ENCODE measurements at places on chromosomes 6 and 20.
A peak's percentile ranks its signal among the peaks of the same experiment; 100 is the strongest.

- no peak overlapping the region for H3K27ac ChIP-seq
- H3K36me3 ChIP-seq, result no peaks in the 10 kb centered on the region
- H3K4me1 ChIP-seq, result no peaks in the 10 kb centered on the region
- no peaks in the 10 kb centered on the region for H3K27me3 ChIP-seq
- no peak overlapping the region for H3K4me3 ChIP-seq
Measured at GRCh38 chr6:132734694-132735236, 20.9 kb upstream of the VNN1 start.

DNA sequence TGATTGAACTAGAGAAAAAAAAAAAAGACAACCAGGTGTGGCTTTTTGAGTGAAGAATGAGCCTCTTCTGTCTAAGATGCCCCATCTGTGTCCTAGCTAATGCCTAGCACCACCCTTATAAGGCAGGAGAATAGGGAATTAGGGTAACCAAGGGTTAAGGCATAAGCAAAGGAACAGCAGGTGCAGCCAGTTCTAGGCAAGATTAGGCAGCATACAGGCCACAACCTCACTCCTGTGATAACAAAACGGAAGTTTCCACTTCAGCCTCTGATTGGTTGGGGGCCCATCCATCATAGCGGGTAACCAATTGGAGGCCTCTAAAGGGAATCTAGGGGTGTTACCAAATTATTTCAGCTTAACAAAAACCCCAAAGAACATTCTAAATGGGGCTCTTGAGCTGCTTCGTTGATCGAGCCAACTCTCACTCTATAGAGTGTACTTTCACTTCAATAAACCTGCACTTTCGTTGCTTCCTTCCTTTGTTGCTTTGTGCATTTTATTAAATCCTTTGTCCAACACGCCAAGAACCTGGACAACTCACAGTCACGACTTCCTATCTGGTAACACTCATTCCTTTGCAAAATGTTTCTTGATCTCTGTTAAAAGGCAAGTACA lies 61.9 kb upstream of the TAGAP start:
- no peak overlapping the region for H3K4me3 ChIP-seq
- ATAC-seq, result no peak
- no peak overlapping the region for H3K27ac ChIP-seq
- no peaks in the 10 kb centered on the region for H3K4me1 ChIP-seq
- H3K36me3 ChIP-seq, result no peaks in the 10 kb centered on the region

DNA sequence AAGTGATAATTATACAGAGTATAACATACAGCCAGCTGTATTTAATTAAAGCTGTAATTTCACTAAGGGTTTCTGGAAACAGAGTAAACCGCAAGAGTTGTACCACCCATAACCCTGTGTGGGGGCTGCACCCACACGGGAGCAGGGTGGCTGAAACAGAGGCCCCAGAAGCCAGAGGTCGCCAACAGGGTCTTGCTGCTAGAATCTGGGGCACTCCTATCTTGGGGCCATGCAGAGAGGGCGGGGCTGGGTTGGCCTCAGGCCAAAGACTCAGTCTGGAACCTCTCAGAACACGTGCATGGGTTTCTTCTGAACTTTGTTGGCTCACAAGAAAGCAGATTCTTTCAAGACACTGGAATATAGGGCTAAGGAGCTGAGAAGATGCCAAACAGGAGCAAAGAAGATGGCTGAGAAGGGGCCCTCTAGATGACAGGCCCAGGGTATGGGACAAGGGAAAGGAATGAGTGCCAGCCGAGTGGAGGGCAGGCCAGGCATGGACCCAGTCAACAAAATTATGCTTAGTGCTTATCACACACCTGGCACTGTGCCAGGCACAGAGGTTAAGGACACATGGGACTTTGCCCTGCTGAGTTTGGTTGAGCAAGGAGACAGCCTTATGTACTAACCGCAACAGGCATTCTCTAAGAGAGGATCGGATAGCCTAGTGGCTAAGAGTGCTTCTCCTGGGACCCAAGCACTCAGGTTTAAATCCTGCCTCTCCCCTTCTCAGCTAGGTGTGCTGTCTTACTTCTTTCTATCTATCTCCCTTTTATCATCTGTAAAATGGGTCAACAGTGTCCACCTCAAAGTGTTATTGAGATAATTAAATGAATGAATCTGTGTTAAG lies 96.6 kb upstream of the FOXP4 start:
- no peaks in the 10 kb centered on the region for H3K27me3 ChIP-seq
- peak overlapping the region; percentile 81 for H3K27ac ChIP-seq
- H3K36me3 ChIP-seq, result no peaks in the 10 kb centered on the region
- H3K4me1 ChIP-seq, result peaks cover 2% of the 10 kb centered on the region
- no peak overlapping the region for H3K4me3 ChIP-seq

GRCh38 chr20:58682656-58683531 lies 9.7 kb upstream of the NPEPL1 start:
- no peaks in the 10 kb centered on the region for H3K27me3 ChIP-seq
- peaks cover 70% of the 10 kb centered on the region for H3K36me3 ChIP-seq
- no peak for ATAC-seq
- H3K27ac ChIP-seq, result no peak overlapping the region

GRCh38 chr20:11051136-11051535 lies 377.3 kb upstream of the JAG1 start:
- H3K27me3 ChIP-seq, result no peaks in the 10 kb centered on the region
- H3K4me3 ChIP-seq, result no peak overlapping the region
- no peak overlapping the region for H3K27ac ChIP-seq
- H3K36me3 ChIP-seq, result no peaks in the 10 kb centered on the region
- ATAC-seq, result no peak

DNA sequence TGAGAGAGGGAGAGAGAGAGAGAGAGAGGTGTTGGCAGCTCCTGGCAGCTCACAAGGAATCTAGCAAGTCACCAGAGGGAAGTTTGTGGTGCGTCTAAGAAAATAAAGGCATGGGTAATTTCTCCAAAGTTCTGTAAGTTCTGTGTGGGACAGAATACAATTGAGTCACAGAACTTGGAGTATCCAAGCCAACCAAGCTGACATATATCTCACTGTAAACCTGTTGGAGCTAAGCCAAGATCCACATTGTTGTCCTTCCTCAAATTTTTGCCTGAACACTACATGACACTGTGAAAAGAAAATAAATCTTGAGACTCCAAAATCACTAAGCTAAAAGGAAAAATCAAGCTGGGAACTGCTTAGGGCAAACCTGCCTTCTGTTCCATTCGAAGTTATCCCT lies 436.7 kb downstream of the MEI4 start:
- no peak overlapping the region for H3K4me3 ChIP-seq
- no peaks in the 10 kb centered on the region for H3K36me3 ChIP-seq
- no peak for ATAC-seq
- H3K27ac ChIP-seq, result no peak overlapping the region
- H3K27me3 ChIP-seq, result no peaks in the 10 kb centered on the region

DNA sequence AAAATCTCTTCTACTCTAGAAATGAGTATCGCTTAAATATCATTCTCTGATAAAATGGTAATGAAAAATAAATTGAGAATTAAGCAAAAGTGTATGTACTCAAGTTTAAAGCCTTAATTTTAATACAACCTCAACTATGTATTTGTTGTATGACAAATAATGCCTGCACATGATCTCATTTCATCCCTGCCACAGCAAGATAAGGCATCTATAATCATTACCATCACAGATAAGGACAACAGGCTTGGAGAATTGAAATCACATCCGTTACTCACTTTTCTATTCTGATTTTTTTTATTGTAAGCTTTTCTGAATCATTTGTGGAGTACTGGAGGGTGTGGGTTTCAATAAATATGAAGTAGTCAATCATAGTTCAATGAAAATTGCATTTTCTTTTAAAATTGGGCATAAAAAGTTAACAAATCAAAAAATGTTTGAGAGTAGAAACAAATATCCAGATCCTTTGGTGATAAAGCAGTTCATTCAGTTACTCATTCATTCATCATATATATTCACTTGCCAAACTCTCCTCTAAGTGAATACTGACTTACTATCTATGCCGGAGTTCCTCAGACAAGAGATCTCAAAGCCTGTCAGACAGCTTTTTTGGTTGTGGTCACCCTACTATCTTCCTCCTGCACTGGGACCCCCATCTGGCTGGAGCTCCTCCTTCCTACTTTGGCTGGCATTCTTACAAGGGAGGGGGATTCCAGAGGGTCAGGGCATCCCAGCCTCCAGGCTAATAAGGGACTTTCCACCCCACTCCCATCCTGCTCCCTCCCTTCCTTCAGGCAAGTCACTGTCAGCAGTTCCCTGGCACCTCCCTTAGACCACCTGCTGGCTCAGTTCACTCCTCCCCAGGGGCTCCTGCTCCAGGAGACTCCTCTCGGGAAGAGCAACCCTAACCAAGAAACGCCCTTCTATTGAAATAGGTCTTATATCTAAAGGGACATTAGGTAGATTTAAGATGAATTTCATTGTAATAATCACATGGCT lies 118.6 kb downstream of the OGFRL1 start:
- no peak for ATAC-seq
- no peak overlapping the region for H3K4me3 ChIP-seq
- no peaks in the 10 kb centered on the region for H3K27me3 ChIP-seq
- H3K36me3 ChIP-seq, result no peaks in the 10 kb centered on the region

DNA sequence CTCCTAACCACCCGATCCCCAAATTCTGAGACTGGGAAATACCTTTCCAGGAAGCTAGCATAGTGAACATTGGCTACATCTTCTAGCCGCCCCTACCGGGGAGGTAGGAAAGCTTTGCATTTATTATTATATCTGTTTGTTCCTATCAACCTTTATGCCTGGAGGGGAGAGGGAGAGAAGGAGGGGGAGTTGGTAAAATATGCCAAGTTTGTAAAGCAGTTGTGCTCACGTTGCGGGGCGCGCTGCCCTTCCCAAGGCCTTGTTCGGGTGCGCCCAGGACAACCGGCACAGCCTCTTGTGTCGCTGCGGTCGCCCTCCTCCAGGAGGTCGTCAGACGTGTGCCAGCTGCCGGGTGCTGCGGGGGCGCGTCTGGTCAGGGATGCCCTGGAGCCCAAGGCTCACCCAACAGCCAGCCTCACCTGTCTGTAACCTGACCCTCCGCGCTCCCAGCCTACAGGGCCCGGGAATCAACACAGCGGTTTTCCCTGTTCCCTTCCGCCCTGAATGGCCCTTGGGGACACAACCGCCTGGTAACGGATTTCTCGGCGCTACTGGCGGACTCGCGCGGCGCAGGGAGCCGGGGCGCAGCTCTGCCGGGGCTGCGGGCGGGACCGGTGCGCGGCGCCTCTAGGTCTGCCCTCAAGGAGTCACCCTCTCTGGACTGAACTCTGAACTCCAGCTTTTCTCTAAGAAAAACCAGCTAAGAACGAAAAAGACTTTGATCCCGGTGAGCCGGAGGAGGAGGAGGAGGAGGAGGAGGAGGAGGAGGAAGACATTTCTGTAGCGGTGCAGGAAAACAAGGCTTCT lies 1.1 kb upstream of the OVOL2 start:
- no peak overlapping the region for H3K27ac ChIP-seq
- peaks cover 100% of the 10 kb centered on the region for H3K27me3 ChIP-seq
- no peaks in the 10 kb centered on the region for H3K36me3 ChIP-seq

DNA sequence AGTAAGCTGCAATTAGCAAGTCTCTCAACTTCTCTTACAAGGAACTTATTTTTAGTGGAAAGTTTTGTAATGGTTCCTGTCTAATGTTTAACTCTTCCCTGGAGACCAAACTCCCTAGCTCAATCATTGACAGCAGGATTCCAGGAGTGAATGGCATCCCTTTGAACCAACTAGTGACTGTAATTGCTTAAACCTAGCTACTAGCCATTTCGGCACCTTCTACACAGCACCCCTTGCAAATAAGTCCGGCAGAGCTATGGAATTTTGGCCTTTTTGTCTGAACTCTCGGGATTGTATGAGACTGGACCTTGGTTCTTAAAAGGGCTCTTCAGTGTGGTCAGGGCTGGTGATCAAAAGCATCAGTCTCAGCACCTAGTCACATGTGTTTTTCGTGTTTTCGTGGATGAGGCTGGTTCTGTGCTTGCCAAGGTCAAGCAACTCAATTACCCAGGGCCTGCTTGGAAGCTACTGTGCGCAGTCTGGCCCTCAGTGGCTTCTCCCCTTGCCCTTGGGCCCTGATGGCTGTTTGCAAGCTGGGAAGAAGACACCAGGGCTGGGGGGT lies 135.3 kb upstream of the NEDD9 start:
- H3K27me3 ChIP-seq, result no peaks in the 10 kb centered on the region
- no peak overlapping the region for H3K4me3 ChIP-seq
- no peak for ATAC-seq

GRCh38 chr20:62378215-62378614 lies 8.7 kb upstream of the RPS21 start:
- ATAC-seq, result no peak
- no peaks in the 10 kb centered on the region for H3K27me3 ChIP-seq
- H3K36me3 ChIP-seq, result no peaks in the 10 kb centered on the region
- H3K4me1 ChIP-seq, result peaks cover 47% of the 10 kb centered on the region

DNA sequence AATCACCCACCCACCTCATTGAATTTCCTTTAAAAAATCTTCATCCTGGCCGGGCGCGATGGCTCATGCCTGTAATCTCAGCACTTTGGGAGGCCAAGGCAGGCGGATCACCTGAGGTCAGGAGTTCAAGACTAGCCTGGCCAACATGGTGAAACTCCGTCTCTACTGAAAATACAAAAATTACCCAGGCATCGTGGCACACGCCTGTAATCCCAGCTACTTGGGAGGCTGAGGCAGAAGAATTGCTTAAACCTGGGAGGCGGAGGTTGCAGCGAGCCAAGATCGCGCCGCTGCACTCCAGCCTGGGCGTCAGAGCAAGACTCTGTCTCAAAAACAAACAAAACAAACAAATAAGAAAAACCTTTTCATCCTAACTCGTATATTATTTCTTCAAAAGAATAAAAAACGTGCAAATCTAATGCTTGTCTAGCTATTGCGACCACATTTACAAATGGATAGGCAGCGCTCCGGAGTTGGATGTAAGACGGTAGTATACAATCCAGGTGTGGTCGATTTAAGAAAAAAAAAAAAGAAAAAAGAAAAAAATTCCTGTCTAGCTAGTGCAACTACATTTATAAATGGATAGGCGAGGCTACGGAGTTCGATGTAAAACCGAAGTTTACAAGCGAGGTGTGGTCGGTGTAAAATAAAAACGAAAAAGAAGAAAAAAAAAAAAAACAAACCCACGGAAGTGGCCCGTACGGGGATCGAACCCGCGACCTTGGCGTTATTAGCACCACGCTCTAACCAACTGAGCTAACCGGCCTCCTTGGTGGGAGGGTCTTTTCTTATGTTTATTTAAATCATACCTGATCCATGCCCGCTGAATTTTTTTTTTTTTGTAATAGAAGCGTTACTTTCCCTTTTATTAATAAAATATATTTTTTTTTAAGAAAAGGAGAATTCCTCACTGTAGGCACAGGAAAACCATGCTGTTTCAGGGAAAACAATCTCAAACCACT lies 70.7 kb upstream of the PRSS16 start:
- ATAC-seq, result no peak
- H3K4me1 ChIP-seq, result peaks cover 17% of the 10 kb centered on the region
- H3K27ac ChIP-seq, result peak overlapping the region; percentile 84

DNA sequence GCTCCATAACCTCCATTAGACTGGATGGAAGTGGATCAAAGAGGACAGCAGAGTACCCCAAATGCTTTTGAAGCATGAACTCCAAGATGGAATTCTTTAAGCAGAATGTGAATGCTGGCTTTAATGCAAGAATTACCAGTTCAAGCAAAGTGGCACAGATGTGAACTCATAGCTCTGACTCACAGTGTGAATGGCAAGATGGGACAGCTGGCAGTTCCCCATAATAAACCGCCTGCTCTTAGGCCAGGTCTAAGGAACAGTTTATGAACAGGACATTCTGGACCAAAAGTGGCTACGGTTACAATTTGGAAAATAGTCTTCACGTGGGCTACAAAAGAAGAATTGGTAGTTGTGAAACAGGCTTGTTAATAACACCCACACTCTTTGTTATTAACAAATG lies 76.5 kb downstream of the SPTLC3 start:
- H3K27me3 ChIP-seq, result no peaks in the 10 kb centered on the region
- H3K27ac ChIP-seq, result no peak overlapping the region
- no peaks in the 10 kb centered on the region for H3K36me3 ChIP-seq
- H3K4me1 ChIP-seq, result no peaks in the 10 kb centered on the region
- no peak for ATAC-seq
- no peak overlapping the region for H3K4me3 ChIP-seq

Data from gastroesophageal sphincter (tissue), 4 donors.